ENCODE measurements at places on chromosomes 13 and 19. TPM values are rescaled to one million over a fixed set of nuclear protein-coding genes. Genes with fewer than 3 reads are reported as not detected.

Gene COX6B2
- 0.17 TPM for total RNA-seq

Gene NUMBL
- total RNA-seq = 30.6 TPM

Gene NUCB1
- total RNA-seq = 130 TPM

Gene GPR183
- total RNA-seq = not detected

Gene ATXN8OS
- total RNA-seq = not detected

Gene SYNGR4
- not detected for total RNA-seq

Gene MYBPC2
- 0.26 TPM for total RNA-seq

Gene TM9SF2
- 95.3 TPM for total RNA-seq

Gene PAK4
- total RNA-seq = 2.8 TPM

Gene TSKS
- 0.26 TPM for total RNA-seq

Gene PCDH20
- under 0.01 TPM for total RNA-seq

Gene KLF16
- total RNA-seq = 3.9 TPM

Gene SF3A2
- total RNA-seq = 31.5 TPM

Gene PNPLA6
- 89.2 TPM for total RNA-seq

Gene S1PR4
- total RNA-seq = not detected

Gene TGFBR3L
- 1.3 TPM for total RNA-seq

Gene ZNF568
- 20.8 TPM for total RNA-seq

Gene YJEFN3
- 0.51 TPM for total RNA-seq

Gene PROZ
- total RNA-seq = not detected

Gene LACC1
- 8.9 TPM for total RNA-seq

Gene MCEMP1
- not detected for total RNA-seq

Gene SLC25A42
- total RNA-seq = 4.9 TPM

Gene CEACAM1
- total RNA-seq = not detected

Gene CEACAM8
- not detected for total RNA-seq

Gene THSD1
- 9.1 TPM for total RNA-seq

Gene ZIC2
- not detected for total RNA-seq

Gene VSTM1
- total RNA-seq = not detected

Gene TEKTIP1
- total RNA-seq = not detected

Gene PABPC3
- 0.17 TPM for total RNA-seq

Measured in fibroblast of lung (primary cell).